ENCODE measurements at places on chromosomes 1 and 21.
A peak's percentile ranks its signal among the peaks of the same experiment; 100 is the strongest.

DNA sequence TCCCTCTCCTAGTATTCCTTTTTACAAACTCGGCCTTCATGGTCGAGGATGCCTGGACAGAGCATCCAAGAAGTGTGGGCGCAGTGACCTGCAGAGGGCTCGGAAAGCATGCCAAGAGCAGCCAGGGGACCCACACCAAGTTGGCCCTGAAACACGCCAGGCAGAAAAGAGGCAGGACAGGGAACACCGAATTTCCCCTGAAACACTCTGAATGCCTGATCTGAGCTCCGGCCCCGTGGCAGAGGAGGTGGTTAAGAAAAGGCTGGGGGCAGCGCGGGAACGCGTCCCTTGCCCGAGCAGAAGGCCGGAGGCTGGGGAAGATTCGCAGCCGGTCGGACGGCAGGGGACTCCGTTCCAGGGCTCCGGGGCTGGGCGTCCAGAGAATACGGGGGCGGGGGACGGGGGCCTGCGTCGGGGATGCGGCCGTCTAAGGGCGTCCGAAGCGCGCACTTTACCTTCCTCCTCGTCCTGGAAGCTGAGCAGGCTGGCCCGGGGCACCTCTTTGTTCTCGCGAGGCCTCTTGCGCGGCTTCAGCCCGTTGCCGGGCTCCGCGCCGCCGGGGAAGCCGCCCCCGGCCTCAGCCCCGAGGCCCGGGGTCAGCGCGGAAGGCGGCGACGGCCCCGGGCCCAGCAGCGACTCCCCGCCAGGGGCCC, 558 bp downstream of the PAXBP1 start:
- DNase-seq, result peak; percentile 84

DNA sequence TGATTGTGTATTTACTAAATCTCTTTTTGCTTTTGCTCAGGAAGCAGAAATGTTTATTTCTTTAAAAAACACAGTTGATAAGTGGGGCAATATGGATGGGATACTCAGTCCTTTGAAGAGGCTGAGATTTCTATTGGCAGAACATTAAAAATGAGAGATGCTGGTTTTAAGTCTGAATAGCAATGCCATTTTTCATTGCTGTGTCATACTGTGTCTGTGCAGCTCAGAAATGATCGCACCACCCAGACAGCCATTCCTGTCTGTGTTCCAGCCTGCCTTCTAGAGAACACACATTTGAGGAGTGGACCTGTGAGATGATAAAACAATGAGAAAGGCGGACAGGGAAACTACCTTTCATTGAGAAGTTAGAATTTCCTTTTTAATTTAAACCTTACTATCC, 231.2 kb upstream of the USP24 start:
- no peak for DNase-seq

GRCh38 chr21:28791595-28792282, 200.9 kb downstream of the LTN1 start:
- DNase-seq, result peak; percentile 20

- no peak for DNase-seq
Observed at GRCh38 chr1:43779805-43780403, 72.6 kb downstream of the ST3GAL3 start.

DNA sequence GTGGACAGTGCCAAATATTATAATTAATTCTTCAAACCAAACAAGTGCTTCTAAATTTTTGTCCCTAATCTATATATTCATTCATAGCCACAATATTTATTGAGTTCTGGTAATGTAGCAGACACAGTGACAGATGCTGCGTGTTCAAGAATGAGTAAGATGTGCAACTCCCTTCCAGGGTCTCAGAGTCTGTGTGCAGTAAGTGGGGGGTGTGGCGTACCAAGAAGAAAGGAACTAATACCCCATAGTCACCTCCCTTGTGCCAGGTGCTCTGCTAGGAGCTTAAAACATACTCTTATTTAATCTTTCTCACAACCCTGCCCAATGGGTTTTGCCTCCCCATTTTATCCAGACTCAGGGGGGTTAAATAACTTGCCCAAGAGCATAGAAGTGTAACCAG, 358.7 kb downstream of the BARHL2 start:
- DNase-seq, result no peak

DNA sequence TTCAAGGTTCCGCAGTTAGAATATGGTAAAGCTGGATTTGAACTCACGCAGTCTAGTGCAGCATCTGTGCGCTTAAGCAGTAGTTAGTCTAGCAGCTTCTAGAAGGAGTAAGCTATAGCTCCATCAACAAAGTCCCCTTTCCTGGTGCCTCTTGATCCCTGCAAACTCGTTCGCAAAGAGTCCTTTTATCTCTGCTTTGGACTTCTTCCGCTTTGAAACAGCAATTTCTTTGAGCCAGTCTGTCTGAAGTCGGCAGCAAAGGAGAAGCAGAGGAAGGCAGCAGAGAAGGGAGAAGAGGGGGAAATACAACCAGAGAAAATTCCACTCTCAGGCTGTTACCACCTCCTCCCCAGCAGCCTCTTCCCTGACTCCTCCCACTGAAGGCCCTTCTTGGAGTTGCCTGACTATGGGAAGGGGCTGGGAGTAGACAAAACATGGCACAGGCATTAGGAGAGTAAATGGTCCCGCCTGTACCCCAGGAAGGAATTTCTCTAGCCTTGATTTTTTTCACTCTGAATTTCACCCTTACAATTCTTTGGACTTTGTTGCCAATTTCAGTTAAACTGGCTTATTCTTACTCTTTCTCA, 25.9 kb downstream of the HSD3B2 start:
- DNase-seq, result no peak

- no peak for DNase-seq
Observed at GRCh38 chr1:185483664-185484450, 166.8 kb upstream of the IVNS1ABP start.

DNA sequence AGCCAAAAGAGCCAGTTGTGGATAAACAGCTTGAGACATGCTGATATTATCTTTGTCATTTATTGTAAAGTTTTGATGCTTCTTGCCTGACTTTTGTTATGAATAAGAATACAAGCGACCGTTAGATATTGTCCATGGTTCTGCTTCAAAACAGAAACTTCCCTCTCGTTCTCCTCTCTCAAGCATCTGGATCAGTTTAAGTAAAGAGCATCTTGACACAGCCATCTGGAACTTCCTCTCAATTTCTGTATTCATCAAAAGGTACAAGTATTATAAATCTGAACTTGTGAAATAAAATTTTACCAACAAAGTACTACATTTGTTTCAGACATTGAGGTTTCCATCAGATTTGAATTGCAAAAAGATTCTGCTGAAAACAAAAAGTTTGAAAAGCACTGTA, 36.4 kb upstream of the CLDN14 start:
- no peak for DNase-seq

DNA sequence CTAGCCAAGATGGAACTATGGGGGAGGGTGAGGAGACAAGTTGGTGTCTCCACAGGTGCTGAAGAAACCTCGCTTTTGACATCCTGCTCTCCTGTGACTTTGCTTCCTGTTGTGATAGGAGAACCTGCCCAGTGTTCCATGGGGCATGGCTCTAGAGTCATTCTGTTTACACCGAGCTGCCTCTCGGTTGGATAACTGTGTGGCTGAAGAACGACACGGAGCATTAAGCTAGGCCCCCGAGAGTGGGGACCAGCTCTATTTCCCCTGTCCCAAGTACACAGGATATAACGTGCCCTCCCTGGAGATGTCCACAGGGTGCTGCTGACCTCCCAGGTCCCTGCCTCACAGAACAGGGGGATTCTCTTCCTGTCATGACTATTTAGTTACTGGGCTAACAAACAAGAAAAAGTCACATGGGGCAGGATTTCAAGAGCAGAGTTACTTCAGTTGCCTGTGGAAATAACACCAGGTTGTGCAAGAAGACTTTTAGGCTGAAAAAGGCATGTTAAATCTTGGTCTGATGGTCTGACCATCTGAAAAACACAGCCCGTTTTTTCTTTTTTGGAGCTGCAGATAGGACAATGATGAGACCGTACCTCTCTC, 29.4 kb upstream of the PPP2R5A start:
- no peak for DNase-seq

DNA sequence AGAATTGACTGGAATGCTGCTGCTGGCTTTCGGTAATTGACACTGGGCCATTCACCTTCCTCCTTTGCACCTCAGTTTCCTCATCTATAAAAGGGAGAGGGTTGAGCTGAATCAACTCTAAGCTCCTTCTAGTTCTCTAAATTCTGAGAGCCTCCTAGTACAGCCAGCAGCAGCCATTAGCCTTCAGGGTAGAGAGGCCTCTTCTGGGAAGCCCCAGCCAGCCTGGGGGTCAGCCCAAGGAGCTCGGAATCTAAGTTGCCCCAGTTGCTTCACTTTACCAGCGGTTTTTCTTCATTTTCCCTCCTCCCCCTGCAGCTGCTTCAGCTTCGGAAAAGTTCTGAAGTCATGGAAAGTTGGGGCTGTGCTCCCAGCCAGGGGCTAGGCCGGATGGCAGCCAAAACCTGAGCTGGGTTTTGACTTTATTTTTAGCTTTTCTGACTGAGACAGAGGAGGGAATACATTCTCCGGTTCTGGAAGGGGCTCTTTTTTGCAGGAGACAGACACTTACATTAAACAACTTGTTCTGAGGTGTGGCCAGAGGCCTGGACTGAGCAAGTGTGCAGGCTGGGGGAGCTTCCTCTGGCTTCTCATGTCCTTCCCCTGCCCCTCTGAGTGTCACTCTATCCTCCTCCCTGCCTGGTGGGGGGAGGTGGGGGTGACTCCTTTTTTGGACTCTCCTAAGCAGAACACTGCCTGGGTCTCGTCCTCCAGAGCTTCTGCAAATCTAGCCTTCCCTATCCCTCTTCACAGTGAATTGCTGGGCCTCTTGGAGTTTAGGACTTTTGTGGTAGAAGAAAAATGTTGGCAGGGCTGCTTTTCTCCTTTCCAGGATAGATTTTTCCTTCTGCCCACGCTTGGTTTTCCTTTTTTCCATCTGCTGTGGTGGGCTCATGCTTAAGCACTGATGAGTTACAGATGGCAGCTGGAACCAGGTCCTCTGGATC, 14.4 kb downstream of the LMNA start:
- DNase-seq, result no peak

DNA sequence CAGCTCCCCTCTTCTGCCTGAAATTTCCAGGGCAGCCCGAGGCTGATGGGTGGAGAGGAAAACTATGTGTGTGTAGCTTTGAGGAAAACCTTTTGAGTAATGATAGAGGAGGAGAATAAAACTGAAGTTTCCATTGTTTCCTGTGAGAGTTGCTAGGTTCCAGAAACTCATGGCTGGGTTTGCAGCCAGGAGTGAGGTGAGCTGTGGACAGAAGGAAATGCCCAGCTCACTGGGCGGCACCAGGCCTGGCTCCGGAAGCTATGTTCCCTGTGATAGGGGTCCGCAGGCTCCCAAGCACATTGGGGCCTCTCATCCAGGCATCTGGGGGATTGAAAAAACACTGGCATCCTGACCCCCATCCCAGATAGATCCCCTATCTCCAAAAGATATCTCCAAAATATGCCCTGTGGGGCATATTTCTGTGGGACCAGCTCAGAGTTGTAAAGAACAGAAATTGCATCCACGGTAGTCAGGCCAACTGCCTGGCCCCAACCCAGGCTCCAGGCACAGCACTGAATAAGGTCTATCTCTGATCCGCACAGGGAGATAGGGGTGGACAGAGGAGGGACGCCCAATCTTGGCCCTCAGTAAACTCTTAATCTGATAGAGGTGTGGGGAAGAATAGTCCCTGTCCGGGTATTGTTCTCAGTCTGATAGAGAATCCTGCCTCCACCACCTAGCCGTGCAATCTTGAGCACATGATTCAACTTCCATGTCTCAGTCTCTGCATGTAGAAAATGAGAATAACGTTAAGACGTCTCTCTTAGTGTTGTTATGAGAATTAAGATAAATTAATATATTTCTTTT, 1.8 kb upstream of the HSPG2 start:
- peak; percentile 54 for DNase-seq

DNA sequence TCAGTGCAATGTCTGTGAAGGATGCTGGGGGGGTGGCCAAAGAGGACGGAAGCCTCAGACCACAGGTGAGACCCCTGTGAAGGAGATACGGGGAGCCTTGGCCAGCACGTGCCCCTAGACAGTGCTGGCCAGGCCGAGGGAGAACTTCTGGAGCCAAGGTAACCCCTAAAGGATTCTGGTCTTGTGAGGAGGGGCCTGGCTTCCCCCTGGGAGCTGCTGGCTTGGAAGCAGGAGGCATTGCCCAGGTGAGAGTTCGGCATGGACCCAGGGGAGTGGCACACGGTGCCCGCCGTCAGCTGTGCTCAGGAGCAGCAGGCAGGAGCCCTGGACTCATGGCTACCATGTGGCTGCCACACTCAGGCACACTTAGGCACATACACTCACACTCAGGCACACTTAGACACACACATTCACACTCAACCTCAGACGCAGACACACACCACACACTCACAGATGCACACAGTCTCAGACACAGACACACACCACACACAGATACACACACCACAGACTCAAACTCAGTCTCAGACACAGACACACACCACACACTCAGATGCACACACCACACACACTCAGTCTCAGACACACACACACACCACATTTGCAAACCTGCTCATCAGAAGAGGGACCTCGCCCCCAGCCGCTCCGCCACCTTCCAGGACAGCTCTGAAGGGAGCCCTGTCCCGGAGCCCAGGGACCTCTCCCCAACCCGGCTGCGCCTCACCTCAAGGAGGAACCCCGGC, 1.1 kb upstream of the COL6A2 start:
- peak; percentile 12 for DNase-seq

- no peak for DNase-seq
Observed at GRCh38 chr1:156943756-156944155, 23.3 kb downstream of the LRRC71 start.

DNA sequence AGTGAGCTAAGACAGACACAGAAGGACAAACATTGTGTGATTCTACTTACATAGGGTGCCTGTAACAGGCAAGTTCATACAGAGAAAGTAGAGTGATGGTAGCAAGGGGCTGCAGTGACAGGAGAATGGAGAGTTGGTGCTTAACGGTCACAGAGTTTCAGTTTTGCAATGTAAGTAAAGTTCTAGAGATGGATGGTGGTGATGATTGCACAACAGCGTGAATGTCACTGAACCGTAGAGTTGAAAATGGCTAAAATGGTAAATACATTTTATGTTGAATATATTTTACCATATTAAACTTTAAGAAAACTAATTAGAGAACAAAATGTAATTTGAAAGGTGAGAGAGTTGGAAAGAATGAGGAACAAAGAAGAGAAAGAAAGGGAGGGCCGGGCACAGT, 8.7 kb downstream of the CFAP107 start:
- DNase-seq, result no peak

- DNase-seq, result no peak
Observed at GRCh38 chr1:168783458-168784210, 54.6 kb upstream of the DPT start.

DNA sequence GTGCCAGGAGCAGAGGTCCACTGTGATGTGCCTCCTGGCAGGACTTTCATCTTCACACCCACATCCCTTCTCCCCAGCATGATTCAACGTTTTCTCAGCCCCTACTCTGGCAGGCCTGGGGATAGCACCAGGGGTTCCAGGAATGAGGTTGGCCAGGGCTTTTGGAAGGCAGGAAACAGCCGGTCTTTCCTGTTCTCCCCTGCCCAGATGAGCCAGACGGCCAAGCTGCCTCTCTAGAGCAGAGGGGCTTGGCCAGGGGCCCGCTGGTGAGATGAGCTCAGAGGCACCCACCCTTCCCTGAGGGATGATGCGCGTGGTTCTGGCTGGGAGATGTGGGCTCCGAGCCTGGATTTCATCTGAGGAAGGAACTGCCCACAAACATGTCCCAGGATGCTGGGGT, 4.3 kb upstream of the MFAP2 start:
- no peak for DNase-seq

Measured in K562 (cell line).